Osteocyte (in vitro differentiated cells): ENCODE measurements at places on chromosomes 2 and 18. TPM values are rescaled to one million over a fixed set of nuclear protein-coding genes. Genes with fewer than 3 reads are reported as not detected.

- H3K27ac ChIP-seq, result peak overlapping the region; percentile 43
- DNase-seq, result no peak
- H3K27me3 ChIP-seq, result peaks cover 20% of the 10 kb centered on the region
Measured at GRCh38 chr2:137287913-137288639, 522.7 kb downstream of the THSD7B start.

GRCh38 chr18:34802959-34803358 lies 92.9 kb downstream of the DTNA start:
- H3K4me1 ChIP-seq, result peaks cover 6% of the 10 kb centered on the region
- H3K27me3 ChIP-seq, result no peaks in the 10 kb centered on the region
- H3K27ac ChIP-seq, result no peak overlapping the region
- H3K4me3 ChIP-seq, result no peak overlapping the region
- H3K36me3 ChIP-seq, result no peaks in the 10 kb centered on the region
- DNase-seq, result no peak

Gene CNGA3
- total RNA-seq, result not detected in 2 replicates

- H3K27me3 ChIP-seq, result peaks cover 58% of the 10 kb centered on the region
- no peaks in the 10 kb centered on the region for H3K36me3 ChIP-seq
- H3K4me1 ChIP-seq, result no peaks in the 10 kb centered on the region
- DNase-seq, result no peak
- H3K4me3 ChIP-seq, result no peak overlapping the region
Measured at GRCh38 chr2:106073678-106074406, 120.3 kb downstream of the UXS1 start.

GRCh38 chr2:128386066-128386465 lies 67.4 kb upstream of the HS6ST1 start:
- no peaks in the 10 kb centered on the region for H3K27me3 ChIP-seq
- no peak overlapping the region for H3K27ac ChIP-seq
- DNase-seq, result no peak
- peaks cover 12% of the 10 kb centered on the region for H3K4me1 ChIP-seq

Gene CDH20
- not detected in 2 replicates for total RNA-seq
